GM13977 (cell line): ENCODE measurements at places on chromosomes 4 and X.

- DNase-seq = no peak
Measured at GRCh38 chrX:107454302-107454701, 4.8 kb downstream of the FRMPD3 start.

DNA sequence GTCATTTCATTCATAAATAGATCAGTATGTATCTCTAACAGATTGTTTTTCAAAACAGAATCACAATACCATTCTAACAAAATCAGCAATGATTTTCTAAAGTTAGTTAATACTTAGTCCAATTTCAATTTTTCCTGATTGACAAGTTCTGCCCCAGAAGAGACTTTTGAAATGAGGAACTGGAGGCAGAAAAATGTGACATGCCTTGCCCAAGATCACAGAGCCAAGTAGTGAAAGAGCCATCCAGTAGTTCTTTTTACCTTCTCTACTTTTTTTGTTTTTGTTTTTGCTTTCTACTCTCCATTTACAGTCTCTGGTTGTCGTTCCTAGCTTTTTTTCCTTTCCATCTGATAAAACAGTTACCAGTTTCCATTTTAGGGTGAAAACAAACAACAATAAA is 129.3 kb upstream of the TMEM164 start:
- DNase-seq = no peak

DNA sequence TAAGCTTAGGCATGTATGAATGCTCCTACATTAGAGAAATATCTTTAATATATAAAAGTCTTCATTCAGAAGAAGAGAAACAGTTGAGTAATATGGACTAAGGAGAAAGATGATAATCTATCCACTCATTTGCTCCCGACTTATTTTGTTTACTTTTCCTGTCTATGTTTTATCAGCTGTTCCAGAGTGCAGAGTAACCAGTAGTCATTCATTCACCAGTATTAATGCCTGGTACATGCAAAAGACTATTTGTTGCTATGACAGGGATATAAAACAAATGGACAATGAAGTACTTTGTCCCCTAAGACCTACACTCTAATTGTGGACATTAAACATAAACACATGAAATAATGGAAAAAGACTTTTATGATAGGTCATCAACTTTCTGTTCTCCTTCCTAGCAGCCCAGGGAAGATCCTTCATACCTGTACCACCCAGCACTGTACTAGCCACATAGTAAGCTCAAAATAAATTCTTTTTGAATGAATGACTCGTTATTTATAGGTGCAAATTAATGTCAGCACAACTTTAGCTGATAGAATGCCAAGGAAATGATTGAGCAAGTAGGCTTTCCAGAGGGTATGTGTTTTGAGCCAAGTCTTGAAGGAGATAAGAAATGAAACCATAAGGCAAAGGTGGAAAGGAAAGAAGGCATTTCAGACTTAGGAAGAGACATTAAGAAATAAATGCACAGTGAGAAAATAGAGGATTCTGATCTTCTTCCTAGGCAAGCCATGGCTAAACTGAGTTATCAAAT is 45.0 kb upstream of the IL13RA1 start:
- no peak for DNase-seq

GRCh38 chr4:128285085-128285997 is 2.3 kb downstream of the PGRMC2 start:
- no peak for DNase-seq

DNA sequence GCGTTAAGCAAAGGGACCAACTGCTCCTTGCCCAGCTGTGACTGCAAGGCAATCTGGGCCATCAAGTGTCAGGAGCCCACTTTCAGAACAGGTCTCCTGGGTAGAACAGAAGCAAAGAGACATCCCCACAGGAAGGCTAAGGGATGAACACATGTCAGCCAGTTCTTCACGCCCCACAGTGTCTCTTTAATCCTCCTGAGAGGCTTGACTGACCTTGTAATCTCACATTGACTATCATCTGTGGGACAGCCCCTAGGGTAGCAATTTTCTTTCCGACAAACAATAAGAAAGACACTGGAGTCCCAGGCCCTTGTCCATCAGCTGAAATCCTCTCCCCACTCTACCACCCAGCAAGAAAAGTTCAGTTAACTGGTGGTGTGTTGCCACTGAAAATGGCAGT is 1.0 kb downstream of the CHRDL1 start:
- DNase-seq = no peak

GRCh38 chrX:133215747-133216146 is 2.4 kb downstream of the TFDP3 start:
- no peak for DNase-seq

DNA sequence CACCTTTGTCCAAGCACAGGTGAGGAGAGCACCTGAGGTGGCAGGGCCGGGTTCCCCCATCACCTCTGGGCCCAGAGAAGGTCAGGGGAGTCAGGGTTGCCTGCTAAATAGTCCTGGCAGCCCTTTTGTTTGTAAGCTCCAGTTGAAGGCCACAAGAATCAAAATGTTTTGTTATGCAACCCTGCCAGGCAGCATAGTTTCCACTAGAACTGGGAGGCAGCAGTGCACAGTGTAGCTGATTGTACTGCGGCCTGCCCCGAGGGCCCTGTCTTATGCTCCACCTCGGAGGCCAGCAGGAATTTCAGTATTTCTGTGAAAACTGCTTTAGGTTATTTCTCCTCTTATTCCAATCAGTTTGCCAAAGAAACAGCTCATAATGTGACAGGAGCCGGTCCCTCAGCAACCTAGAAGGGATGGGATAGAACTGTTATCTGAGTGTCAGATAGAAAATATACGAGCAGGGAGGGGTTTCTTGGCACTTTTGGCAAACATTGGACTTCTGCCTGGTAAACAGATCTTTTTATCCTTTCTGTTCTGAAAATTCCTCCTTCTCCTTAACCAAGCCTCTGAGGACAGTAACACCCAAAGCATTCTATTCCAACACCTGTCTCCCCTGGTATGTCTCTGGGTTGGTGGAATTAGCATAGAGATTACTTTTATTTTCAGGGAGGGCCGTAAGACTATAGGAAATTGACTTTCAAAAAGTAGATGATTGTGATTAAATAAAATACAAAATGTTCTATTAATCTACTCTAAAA is 93.6 kb downstream of the LNX1 start:
- no peak for DNase-seq

- DNase-seq = no peak
Measured at GRCh38 chr4:4425696-4426095, 38.8 kb downstream of the NSG1 start.

GRCh38 chr4:123922847-123923246 is 526.3 kb downstream of the SPRY1 start:
- DNase-seq = no peak

GRCh38 chr4:82519776-82520175 is 42.0 kb downstream of the TMEM150C start:
- no peak for DNase-seq

GRCh38 chrX:37658343-37659030 is 27.1 kb upstream of the XK start:
- no peak for DNase-seq

DNA sequence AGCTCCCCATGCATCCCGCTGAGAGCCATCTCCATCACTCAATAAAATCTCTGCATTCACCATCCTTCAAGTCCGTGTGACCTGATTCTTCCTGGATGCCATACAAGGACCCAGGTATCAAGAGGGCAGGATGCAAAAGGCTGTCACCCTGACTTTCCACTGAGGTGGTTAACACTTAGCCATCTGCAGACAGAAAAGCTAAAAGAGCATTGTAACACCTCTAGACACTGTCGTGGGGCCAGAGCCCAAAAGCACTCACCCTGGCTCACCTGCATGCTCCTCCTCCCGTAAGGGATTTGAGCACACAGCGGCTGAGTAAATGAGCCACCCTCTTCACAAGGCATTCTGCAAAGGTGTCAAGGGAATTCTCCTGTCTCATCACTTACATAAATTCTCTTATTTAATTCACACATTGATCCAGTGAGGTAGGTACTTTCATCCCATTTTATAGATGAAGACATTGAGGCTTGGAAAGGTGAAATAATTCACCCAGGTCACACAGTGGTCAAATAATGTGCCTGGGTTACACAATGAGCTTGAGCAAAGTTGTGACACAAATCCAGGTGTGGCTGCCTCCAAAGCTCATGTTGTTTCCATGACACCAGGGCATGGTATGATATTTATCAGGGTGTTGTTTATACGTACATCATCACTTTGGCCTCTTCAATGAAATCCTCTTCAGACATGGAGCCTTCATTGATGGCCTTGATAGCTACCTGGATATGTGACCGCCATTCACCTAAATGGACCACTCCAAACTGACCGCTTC is 48.0 kb downstream of the TXK start:
- no peak for DNase-seq

- DNase-seq = no peak
Measured at GRCh38 chr4:102843273-102843672, 15.9 kb upstream of the UBE2D3 start.

GRCh38 chrX:28901637-28902036 is 314.4 kb downstream of the IL1RAPL1 start:
- DNase-seq = no peak

DNA sequence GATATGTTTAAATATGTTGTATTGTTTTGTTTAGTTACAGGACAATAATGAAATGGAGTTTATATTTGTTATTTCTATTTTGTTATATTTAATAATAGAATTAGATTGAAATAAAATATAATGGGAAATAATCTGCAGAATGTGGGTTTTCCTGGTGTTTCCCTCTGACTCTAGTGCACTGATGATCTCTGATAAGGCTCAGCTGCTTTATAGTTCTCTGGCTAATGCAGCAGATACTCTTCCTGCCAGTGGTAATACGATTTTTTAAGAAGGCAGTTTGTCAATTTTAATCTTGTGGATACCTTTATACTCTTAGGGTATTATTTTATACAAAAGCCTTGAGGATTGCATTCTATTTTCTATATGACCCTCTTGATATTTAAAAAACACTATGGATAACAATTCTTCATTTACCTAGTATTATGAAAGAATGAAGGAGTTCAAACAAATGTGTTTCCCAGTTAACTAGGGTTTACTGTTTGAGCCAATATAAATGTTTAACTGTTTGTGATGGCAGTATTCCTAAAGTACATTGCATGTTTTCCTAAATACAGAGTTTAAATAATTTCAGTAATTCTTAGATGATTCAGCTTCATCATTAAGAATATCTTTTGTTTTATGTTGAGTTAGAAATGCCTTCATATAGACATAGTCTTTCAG is 26.9 kb downstream of the NUDT6 start:
- DNase-seq = no peak
